ENCODE measurements at places on chromosomes 1 and 21.

- no peak for DNase-seq
Observed at GRCh38 chr1:247400685-247401084, 15.3 kb upstream of the NLRP3 start.

DNA sequence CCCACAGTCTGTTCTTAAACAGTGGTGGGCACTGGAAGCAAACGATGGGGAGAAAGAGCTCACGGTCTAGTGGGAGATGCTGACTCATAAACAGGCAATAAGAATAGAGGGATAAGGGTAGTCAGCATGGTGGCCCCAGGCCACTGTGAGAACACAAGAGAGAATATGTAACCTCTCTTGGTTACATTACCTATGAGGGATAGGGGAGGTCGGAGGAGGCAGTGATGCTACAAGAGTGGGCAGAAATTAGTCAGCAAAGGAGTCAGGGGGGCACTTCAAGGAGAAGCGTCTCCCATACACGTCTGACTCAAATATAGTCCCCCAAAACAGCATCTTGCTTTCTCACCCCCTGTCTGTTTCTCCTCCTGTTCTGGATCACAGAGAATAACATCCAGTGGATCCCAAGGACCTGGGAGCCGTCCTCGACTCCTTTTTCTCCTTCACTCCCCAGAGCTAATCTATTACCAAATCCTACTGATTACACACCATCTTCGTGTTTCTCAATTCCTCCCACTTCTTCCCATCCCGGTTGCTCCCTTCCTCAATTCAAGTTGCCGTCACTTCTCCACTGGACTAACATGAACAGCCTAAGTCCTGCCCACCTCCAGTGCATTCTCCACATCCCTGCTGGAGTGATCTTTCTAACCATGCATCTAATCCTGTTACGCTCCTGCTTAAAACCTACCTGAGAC is 2.1 kb downstream of the SLAMF8 start:
- DNase-seq, result no peak

GRCh38 chr1:10217748-10218441 is 7.5 kb downstream of the KIF1B start:
- DNase-seq, result no peak

DNA sequence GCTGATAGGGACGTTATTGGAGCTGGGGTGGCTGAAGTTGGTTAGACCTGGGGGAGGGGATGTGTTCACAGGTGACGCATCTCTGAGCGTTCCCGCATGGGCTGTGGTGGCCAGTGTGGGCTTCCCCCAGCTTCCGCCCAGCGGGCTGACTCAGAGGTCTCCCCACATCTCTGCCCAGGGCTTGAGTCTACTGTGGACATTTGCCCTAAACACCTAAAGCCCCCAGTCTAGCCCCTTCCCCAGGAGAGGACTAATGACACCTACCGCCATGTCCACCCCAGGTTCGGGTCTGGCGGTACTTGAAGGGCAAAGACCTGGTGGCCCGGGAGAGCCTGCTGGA is 2.0 kb downstream of the AGRN start:
- no peak for DNase-seq

- DNase-seq, result no peak
Observed at GRCh38 chr1:119081267-119081666, 59.2 kb downstream of the WARS2 start.

DNA sequence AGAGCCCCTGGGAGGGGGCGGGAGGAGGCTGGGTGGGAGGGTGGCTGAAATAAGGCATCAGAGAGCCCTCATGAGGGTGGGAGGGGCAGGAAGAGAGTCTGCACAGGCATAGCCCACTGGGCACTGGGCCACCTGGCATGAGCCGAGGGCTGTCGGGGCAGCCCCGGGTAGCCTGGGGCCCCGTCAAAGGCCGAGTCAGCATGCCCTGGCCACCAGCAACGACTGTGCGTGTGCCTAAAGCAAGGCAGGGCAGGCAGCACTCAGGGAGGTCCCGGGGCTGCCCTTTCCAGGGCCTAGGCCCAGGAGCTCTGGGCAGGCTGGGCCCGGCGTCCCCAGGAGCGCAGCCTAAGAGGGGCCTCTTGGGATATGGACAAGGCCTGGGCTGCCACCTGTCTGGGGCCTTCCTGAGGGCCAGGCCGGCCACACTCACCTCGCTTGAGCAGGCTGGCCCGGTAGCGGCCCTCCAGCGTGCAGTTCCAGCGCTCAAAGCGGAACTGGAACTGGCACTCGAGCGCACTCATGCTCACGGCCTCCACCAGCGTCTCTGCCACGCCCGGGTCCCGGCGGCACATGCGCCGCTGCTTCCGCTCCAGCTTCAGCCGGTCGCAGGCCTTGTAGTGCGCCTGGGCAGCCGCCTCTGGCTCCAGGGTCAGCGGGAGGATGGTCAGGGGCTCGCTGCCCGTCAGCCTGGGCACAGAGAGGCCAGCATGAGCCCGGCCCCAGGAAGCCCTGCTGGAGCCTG is 22.7 kb downstream of the WNT9A start:
- DNase-seq, result no peak

DNA sequence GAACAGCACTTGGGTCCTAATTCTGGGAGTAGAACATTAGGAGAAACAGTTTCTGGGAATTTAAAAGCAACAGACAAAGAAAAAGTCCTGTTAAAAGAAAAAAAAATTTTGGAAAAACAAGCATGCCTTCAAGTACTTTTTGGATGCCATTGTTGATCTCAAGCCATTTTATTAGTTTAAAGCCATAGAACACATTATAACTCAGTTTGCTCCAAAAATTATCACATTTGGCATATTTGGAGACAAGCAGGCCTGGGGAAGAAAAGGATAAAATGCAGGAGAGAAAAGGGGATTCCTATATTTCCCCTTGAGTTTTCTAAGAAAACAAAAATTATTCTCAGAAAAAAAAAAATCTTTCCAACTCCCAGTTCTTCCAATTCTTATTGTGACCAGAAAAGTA is 146.8 kb downstream of the TENT5C start:
- DNase-seq, result no peak

- no peak for DNase-seq
Observed at GRCh38 chr1:202794051-202794740, 14.0 kb downstream of the KDM5B start.

GRCh38 chr1:93751377-93752250 is 70.0 kb upstream of the BCAR3 start:
- no peak for DNase-seq

- DNase-seq, result no peak
Observed at GRCh38 chr1:24476571-24476970, 26.1 kb upstream of the RCAN3 start.

- DNase-seq, result no peak
Observed at GRCh38 chr1:232667778-232668165, 37.8 kb upstream of the SIPA1L2 start.

DNA sequence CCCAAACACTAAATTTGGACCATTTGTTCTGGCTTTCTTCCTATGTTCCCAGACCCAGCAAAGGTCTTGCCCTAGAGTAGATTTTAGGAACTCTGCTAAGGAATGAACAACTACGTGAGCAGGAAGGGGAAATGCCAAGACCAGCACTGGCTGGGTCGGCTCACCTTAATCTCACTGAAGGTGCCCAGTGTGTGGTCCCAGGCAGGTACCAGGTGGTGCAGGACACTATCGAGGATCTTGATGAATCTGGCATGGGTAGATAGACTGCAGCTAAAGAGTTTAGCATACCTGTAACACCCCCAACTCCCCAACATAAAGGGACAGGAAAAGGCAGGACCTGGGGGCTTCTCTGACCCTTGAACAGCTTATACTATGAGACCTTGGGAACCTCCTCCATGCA is 3.0 kb downstream of the HECTD3 start:
- DNase-seq, result no peak

DNA sequence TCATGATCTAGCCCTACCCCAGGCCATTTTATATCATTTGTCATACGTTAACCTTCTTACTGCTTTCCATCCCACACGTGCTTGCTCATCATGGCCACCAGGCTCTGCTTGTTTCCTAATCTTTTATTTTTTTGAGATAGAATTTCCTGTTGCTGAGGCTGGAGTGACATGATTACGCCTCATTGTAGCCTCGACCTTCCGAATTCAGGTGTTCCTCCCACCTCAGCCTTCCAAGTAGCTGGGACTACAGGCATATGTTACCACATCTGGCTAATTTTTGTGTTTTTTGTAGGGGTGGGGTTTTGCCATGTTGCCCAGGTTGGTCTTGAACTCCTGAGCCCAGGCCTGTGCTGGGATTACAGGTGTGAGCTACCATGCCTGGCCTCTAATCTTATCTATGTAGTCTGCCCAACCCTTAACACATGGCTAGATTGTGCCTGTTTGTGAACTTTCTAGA is 3.3 kb downstream of the UAP1 start:
- no peak for DNase-seq

DNA sequence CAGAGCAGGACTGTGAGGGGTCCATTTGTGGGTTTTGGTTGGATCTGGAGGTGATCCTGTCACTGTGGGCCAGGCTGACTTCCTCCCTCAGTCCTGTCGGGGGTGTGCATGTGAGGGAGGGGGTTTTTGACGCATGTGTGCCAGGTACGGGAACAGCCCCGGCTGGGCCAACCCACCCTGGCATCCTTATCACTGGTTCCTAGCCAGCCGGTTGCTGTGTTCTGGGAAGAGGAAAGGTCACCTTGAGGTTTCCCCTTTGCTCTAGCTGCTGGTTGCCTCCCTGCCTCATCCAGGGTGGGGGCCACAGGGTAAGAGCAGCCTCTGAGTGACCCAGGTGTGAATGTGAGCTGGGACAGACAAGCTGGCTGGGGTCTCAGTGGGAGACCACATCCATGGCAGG is 2.5 kb downstream of the SLC26A9 start:
- no peak for DNase-seq

DNA sequence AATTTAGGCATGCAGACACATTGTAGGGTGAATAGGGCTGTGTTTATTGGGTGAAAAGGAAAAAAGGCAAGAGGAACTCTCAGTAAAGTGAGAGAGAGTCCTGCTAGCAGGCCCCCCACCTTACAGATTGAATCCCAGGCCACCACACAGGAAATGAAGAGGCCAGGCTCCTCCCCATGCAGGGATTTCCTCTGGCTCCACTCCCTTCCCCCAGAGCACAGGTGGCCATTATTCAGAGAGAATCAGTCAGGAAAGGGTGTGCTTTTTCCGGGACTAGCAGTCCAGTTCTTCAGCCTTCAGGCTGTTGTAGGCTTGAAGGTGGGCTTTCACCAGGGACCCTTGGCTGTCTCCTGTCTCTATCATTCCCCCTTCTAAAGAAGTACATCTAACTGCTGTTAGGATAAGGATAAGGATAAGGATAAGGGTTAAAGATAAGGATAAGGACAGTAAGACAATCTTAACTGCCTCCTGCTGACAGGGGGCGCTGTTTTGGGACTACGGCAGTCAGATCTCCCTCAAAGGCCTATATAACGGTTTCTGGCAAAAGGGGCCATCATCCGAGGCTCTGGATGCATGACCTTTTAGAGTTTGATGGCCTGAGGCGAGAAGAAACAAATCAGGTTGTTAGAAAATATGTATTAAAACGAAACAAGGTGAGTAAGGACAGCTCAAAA is 26.3 kb downstream of the ZNF648 start:
- no peak for DNase-seq

- no peak for DNase-seq
Observed at GRCh38 chr1:39086865-39087409, 60.8 kb downstream of the NDUFS5 start.

GRCh38 chr1:14027099-14027498 is 327.1 kb downstream of the PRDM2 start:
- no peak for DNase-seq

GRCh38 chr1:99737016-99737415 is 29.4 kb downstream of the FRRS1 start:
- DNase-seq, result no peak

- DNase-seq, result no peak
Observed at GRCh38 chr1:77386276-77386675, 104.5 kb downstream of the AK5 start.

DNA sequence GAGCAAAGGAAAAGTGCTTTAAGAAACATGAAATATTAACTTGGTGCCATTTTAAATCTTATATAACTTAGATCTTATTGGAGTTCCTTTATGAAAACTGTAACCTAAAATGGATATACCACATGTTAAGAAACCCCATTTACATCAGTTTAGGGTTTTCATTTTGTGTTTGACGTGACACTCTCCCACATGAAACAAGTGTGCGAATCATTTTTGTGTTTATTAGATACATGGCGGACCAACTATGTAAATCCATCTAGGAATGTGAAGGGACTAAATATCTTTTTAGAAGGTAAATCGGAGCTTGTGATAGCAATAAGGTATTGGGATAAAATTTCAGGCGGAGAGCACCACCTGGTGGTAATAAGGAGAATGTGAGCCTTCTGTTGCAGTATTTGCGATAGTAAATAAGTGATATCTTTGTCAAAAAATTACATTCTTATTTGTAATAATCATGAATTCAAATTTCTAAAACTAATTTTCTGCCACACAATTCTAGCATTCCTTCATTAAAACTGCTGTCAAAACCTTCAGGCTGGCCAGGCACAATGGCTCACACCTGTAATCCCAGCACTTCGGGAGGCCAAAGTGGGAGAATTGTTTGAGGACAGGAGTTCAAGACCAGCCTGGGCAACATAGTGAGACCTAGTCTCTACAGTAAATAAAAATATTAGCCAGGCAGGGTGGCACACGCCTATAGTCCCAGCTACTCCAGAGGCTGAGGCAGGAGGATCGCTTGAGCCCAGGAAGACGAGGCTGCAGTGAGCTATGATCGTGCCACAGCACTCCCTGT is 31.3 kb downstream of the SMAP2 start:
- no peak for DNase-seq

GRCh38 chr1:80441664-80442063 is 1359.1 kb upstream of the ADGRL2 start:
- no peak for DNase-seq

DNA sequence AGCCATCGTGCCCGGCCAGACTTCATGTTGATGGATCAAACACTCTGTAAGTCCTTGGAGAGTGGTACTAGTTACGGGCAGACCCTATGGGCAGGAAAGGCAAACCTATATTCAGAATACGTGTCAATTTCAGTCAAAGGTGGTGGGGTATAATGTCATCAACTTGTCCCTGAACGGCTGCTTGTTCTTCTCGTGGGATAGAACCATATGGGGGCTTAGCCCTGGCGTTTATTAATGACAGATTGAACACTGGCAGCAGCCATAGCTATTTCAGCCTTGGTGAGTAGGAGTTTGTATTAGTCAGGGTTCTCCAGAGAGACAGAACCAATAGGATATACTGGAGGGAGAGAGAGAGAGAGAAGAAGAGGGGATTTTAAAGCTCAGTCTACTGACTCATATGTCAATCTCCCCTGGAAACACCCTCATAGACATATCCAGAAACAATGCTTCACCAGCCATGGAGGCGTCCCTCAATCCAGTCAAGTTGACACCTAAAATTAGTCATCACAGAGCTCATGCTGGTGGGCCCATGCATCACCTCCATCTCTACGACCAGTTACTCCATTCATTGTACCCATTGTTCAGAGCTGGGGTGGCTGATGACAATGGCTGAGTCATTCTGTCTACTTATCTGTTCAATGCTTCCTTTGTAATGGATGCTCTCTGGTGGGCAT is 16.1 kb upstream of the AQP10 start:
- DNase-seq, result no peak

GRCh38 chr21:26732432-26733221 is 112.6 kb downstream of the ADAMTS1 start:
- DNase-seq, result no peak

Data from activated T-helper 1 cell treated with anti-CD3 and anti-CD28 coated beads, Interleukin-12 subunit alpha, Interleukin-12 subunit beta, Interleukin-2, Interleukin-4 antibody, amounts not matched to agents 30 ng/mL and 10 ng/mL and 1 ng/mL, durations not matched to agents 14 hours and 24 hours and 36 hours (primary cell).